ENCODE measurements at places on chromosomes 1 and 21. TPM values are rescaled to one million over a fixed set of nuclear protein-coding genes. Genes with fewer than 3 reads are reported as not detected.
A peak's percentile ranks its signal among the peaks of the same experiment; 100 is the strongest.

Gene WDR64
- not detected for total RNA-seq

Gene HMGCS2
- total RNA-seq = 1.2 TPM

Gene CACNA1E
- total RNA-seq = 1.0 TPM

Gene IARS2
- total RNA-seq = 66.7 TPM

Gene LYPD8
- not detected for total RNA-seq

Gene AMY2B
- total RNA-seq = 65.8 TPM

DNA sequence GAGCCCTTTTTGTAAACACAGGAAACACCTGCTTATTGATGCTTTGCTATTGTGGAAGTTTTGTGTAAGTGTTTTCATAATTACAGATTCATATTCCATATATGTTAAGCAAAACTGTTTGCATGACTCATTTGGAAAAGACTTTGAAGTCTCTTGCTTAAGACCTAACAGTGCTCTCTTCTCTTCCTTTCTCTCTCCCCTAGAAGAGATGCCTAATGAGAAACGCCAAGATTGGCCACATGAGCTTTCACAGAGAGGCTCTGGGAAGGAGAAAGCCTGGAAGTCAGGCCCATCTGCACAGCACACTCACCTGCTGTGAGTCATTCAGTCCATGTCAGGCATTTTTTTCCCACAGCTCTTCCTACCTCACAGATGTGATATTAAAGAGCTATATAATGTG, 101.6 kb upstream of the PALMD start:
- no peaks in the 10 kb centered on the region for H3K27me3 ChIP-seq
- no peak overlapping the region for H3K4me3 ChIP-seq
- H3K36me3 ChIP-seq = no peaks in the 10 kb centered on the region
- H3K4me1 ChIP-seq = no peaks in the 10 kb centered on the region
- no peak overlapping the region for H3K27ac ChIP-seq

- H3K27ac ChIP-seq = peak overlapping the region; percentile 29
- H3K4me1 ChIP-seq = peaks cover 70% of the 10 kb centered on the region
- no peaks in the 10 kb centered on the region for H3K36me3 ChIP-seq
- H3K4me3 ChIP-seq = no peak overlapping the region
These were observed 29.4 kb upstream of the EPS8L3 start for GRCh38 chr1:109793089-109793485.

DNA sequence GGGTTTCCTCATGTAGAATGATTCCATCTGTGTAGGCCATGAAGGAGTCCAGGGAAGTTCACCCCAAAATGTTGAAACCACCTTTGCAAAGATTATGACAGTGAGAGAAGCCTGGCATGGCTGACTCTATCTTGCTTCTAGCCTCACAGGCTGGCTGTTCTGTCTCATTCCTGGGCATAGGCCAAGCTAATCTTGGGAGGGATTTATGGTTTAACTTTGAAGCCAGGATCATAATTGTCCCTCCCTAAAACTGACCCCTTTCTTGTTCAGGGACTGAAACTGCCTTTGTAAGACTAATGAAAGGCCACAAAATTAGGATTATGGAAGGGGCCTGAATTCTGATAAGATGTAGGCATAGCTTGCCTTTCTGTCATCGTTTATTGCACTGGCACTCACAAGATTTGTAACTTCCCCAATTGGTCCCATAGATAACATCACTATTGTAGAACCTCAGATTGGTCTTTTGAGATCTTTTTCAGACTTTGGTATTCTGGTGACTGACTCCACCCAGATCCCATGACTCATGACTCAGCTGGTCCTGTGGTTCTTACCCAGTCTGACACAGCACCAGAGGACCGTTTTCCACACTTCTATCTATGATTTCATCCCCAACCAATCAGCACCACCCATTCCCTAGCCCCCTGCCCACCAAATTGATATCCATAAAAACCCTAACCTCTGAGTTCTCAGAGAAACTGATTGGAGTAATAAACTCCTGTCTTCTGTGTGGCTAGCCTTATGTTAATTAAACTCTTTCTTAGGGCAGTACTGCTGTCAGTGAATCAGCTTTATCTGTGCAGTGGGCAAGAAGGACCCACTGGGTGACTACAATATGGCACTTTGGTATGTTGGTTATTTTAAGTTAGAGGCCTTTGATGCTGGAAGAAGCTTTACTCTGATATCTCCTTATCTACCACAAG, 13.6 kb upstream of the LAMTOR5 start:
- H3K27me3 ChIP-seq = no peaks in the 10 kb centered on the region
- no peaks in the 10 kb centered on the region for H3K4me1 ChIP-seq
- no peak overlapping the region for H3K4me3 ChIP-seq
- no peaks in the 10 kb centered on the region for H3K36me3 ChIP-seq
- DNase-seq = peak; percentile 65

- no peaks in the 10 kb centered on the region for H3K27me3 ChIP-seq
- no peaks in the 10 kb centered on the region for H3K4me1 ChIP-seq
- DNase-seq = no peak
- H3K4me3 ChIP-seq = no peak overlapping the region
These were observed 272.9 kb downstream of the RWDD3 start for GRCh38 chr1:95506736-95507414.

DNA sequence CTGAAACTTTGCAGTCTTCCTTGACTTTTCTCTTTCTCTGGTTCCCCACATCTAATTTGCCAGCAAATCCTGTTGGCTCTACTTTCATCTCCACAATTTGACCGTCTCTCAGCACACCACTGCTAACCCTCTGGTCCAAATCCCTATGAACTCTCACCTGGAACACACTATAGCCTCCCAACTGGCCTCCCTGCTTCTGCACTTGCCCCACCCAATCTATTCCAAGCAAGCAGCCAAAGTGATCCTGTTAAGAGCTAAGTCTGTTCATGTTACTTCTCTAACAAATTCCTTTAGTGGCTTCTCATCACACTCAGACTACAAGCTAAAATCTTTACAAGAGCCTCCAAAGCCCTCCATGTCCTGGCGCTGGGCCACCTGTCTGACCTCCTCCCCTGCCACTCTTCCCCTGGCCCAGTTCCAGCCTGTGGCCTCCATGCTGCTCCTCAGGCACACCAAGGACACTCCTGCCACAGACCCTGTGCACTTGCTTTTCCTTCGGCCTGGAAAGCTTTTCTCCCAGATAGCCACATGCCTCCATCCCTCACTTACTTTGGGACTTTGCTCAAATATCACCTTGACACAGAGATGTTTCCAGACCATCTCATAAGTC, 104.1 kb downstream of the DTL start:
- H3K4me3 ChIP-seq = no peak overlapping the region
- no peaks in the 10 kb centered on the region for H3K27me3 ChIP-seq
- peaks cover 2% of the 10 kb centered on the region for H3K4me1 ChIP-seq
- H3K36me3 ChIP-seq = no peaks in the 10 kb centered on the region
- no peak for DNase-seq
- no peak overlapping the region for H3K27ac ChIP-seq

- no peak for DNase-seq
- no peaks in the 10 kb centered on the region for H3K4me1 ChIP-seq
- no peak overlapping the region for H3K27ac ChIP-seq
- no peaks in the 10 kb centered on the region for H3K36me3 ChIP-seq
These were observed 2.2 kb upstream of the SPRR4 start for GRCh38 chr1:152968248-152968647.

DNA sequence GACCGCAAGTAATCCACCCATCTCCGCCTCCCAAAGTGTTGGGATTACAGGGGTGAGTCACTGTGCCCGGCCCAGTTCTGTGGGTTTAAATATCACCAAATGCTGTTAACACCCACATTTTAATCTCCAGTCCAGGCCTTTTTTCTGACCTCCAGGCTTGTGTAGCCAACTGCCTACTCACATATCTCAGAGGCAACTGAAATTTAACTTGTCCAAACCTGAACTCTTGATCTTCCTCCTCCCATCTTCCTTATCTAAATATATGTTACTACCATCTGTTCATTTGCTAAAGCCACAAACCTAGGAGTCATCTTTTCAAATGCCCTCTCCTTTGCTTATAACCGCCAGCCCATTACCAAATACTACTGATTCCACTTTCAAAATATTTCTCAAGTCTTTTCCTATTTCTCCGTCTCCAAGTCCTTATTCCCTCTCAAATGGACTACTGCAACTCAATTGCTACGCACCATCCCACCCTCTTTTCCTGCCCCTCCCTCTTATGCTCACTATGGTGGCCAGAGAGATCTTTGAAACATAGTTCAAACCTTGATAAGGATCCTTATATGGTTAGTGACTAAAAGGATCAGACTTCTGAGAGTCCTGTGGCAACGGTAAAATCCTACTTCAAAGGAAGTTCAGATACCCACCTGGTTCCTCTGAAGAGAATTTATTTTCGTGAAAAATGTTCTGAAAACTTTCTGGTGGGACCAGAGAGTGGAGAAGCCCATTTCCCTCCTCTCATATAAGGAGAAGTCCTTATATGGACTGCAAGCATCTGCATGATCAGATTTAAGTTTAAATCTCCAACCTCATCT, 78.5 kb upstream of the CDC42BPA start:
- no peaks in the 10 kb centered on the region for H3K36me3 ChIP-seq
- H3K27ac ChIP-seq = no peak overlapping the region
- H3K4me1 ChIP-seq = no peaks in the 10 kb centered on the region
- no peak for DNase-seq
- H3K4me3 ChIP-seq = no peak overlapping the region

DNA sequence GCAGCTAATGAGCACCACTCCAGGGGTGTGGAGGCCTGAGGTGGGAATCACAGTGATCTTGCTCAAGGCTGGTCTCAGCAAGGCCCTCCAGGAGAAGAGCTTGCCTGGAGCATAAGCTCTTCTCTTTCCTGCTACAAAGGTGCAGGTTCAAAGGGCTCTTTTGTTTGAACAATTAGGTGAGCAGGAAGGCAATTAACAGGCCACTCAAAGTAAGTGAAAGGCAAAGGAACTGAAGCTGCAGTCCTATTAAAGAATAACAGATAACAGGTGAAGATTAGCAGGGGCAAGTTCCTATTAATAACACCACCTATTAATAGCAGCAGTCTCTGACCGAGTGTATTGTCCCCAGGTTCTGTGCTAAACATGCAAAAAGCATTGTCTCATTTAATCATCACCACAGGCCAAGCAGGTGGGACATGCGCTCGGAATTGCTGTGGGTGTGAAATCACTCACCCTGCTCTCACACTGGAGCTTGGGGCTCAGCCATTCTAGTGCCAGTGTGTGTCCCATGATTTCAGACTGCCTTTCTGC, 113.8 kb downstream of the RHOU start:
- peaks cover 3% of the 10 kb centered on the region for H3K4me1 ChIP-seq
- no peak overlapping the region for H3K4me3 ChIP-seq
- H3K36me3 ChIP-seq = no peaks in the 10 kb centered on the region
- no peak overlapping the region for H3K27ac ChIP-seq
- no peak for DNase-seq

GRCh38 chr1:169509354-169509753, 23.6 kb upstream of the SLC19A2 start:
- H3K4me3 ChIP-seq = no peak overlapping the region
- no peaks in the 10 kb centered on the region for H3K36me3 ChIP-seq
- no peaks in the 10 kb centered on the region for H3K27me3 ChIP-seq
- H3K27ac ChIP-seq = no peak overlapping the region
- DNase-seq = no peak

GRCh38 chr1:10612436-10613160, 137.8 kb downstream of the PEX14 start:
- no peak overlapping the region for H3K27ac ChIP-seq
- H3K27me3 ChIP-seq = no peaks in the 10 kb centered on the region
- peak; percentile 3 for DNase-seq
- no peak overlapping the region for H3K4me3 ChIP-seq
- H3K4me1 ChIP-seq = no peaks in the 10 kb centered on the region

DNA sequence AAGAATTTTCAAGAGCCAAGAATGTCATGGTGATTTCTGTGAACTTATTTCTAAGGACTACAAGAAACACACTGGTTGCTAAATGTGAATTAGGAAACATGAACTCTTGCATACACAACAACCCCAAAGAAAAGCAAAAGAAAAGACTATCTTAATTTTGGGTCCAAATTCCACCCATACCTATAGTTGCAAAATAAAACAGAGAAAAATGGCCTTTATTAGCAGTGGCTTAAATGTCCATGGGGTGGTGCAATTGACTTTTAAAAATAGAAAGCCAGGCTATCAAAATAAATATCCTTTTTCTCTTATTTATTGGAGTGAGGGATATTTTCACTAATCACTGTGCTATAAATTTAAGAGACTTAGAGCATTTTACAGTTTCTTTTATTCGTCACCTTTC, 80.9 kb upstream of the DPYD start:
- DNase-seq = no peak
- H3K27me3 ChIP-seq = no peaks in the 10 kb centered on the region
- no peaks in the 10 kb centered on the region for H3K4me1 ChIP-seq
- no peak overlapping the region for H3K27ac ChIP-seq
- no peaks in the 10 kb centered on the region for H3K36me3 ChIP-seq
- H3K4me3 ChIP-seq = no peak overlapping the region

DNA sequence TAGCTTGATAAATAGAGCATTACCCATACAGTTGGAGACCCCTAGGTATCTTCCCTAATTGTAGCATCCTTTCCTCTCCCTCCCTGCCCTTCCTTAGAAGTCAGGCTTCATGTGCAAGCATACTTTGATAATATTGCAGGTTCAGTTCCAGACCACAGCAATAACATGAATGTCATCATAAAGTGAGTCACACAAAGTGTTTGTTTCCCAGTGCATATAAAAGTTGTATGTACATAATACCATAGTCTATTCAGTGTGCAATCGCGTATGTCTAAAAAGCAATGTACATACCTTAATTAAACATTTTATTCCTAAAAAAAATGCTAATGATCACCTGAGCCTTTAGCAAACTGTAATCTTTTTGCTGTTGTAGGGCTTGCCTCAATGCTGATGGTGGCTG, 33.4 kb upstream of the KAZN start:
- H3K36me3 ChIP-seq = no peaks in the 10 kb centered on the region
- no peaks in the 10 kb centered on the region for H3K4me1 ChIP-seq
- no peaks in the 10 kb centered on the region for H3K27me3 ChIP-seq
- H3K27ac ChIP-seq = no peak overlapping the region

DNA sequence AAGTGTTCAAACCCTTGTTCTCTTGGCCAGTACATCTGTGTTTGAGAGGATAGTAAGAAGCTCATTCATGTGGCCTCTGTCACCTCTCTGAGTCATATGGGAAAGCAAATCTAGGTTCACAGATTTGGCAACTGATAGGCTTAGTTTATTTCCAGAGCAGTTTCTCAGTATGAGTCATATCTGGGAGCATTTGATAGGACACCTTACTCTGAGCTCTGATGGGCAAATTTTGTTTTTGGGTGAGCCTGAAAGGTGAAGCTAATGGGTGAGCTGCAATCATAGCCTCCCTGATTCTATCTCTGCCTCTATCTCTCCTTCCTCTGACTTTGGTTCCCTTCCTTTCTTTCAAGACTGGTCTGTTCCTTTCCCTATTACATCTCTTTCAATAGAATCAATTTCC, 134.4 kb downstream of the S1PR1 start:
- H3K27me3 ChIP-seq = no peaks in the 10 kb centered on the region
- no peak for DNase-seq
- no peaks in the 10 kb centered on the region for H3K36me3 ChIP-seq
- no peak overlapping the region for H3K4me3 ChIP-seq
- H3K4me1 ChIP-seq = no peaks in the 10 kb centered on the region
